Natural killer cell (primary cell): ENCODE measurements at places on chromosomes 1 and 21. TPM values are rescaled to one million over a fixed set of nuclear protein-coding genes. Genes with fewer than 3 reads are reported as not detected.

Gene CFAP57
- 0.19 TPM for total RNA-seq

Gene ANGPTL1
- total RNA-seq: not detected

Gene WLS
- not detected for total RNA-seq

Gene FAM163A
- total RNA-seq: not detected

Gene KCNE2
- 0.60 TPM for total RNA-seq

Gene KIAA1614
- total RNA-seq: 0.09 TPM

Gene KPRP
- total RNA-seq: not detected

Gene CRNN
- total RNA-seq: not detected

Gene PLCH2
- 106 TPM for total RNA-seq

Gene LMX1A
- not detected for total RNA-seq

Gene CGN
- 0.80 TPM for total RNA-seq

Gene TSTD1
- 31.8 TPM for total RNA-seq

Gene ZNF697
- total RNA-seq: 0.45 TPM

Gene CYP2J2
- total RNA-seq: not detected

Gene ELAPOR1
- total RNA-seq: 8.3 TPM

Gene RABGAP1L
- total RNA-seq: 145 TPM

Gene OR2T35
- not detected for total RNA-seq

Gene SEC16B
- 0.31 TPM for total RNA-seq

Gene FCGR1A
- total RNA-seq: not detected

Gene MROH9
- total RNA-seq: not detected

Gene NOL9
- 40.7 TPM for total RNA-seq

Gene ENO1
- total RNA-seq: 299 TPM

Gene TTC4
- 13.6 TPM for total RNA-seq

Gene AKNAD1
- not detected for total RNA-seq

Gene SLC5A9
- not detected for total RNA-seq

Gene ZNF687
- 52.2 TPM for total RNA-seq

Gene RGS7
- not detected for total RNA-seq

Gene B3GALT6
- total RNA-seq: 16.5 TPM
